Effector memory CD8-positive, alpha-beta T cell (primary cell): ENCODE measurements at places on chromosomes 7 and 10.

- no peak for DNase-seq
Observed at GRCh38 chr10:119614686-119615085, 17.9 kb upstream of the TIAL1 start.

GRCh38 chr7:139118234-139118804, 8.8 kb upstream of the ZC3HAV1 start:
- no peak for DNase-seq

- no peak for DNase-seq
Observed at GRCh38 chr10:124935946-124936345, 6.0 kb upstream of the ZRANB1 start.

- DNase-seq, result no peak
Observed at GRCh38 chr10:58017719-58018367, 249.9 kb downstream of the IPMK start.

DNA sequence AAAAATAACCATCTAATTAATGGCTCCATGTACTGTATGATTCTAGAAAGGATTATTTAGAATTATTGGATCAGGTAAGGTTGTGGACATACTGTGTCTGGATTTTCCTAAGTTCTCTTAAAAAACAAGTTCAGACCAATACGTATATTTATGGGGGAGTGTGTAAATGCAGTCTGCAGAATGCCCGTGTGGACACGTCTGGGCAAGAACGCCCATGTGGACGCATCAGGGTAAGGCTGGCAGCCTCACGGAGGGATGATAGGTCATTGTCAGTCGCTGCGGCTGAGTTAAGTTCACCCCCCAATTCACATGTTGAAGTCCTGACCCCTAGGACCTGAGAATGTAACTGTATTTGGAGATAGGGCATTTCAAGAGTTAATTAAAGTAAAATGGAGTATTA, 160.0 kb upstream of the SHH start:
- DNase-seq, result no peak

DNA sequence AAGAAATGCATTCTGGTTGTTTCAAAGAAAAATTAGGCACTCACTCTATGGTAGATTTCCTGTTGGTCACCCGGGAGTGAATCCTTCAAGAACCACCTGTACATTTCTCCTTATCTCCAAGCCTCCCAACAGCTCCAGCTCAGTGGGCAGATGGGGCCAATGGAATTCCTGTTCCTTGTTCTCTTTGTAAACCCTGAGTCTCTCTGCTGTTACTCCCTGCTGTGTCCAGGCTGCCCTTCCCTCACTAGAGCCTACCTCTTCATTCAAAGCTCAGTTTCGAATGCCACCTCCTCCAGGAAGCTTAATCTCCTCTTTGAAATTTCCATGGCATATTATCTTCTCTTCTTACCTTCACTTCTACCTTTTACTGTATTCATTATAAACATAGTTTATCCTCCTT, 3.5 kb upstream of the BMPER start:
- no peak for DNase-seq

- DNase-seq, result no peak
Observed at GRCh38 chr7:38448584-38449234, 175.3 kb upstream of the TARP start.

- no peak for DNase-seq
Observed at GRCh38 chr7:94067047-94067446, 62.9 kb upstream of the BET1 start.

DNA sequence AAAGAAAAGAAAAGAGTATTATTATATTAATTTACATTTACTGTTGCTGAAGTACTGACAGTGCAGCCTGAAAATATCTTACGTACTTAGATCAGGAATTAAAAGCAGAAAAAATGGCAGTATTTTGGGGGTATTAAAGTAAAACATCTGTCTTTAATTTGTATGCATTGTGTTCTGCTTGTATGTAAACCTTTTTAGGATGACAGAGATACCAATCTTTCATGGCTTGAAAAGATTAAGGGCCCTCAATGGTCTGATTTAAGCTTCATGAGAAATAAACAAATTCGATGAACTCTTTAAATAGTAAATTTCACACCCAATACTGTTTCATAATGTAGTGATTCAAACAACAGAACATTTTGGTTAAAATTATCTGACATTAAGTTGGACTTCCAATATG, 116.3 kb downstream of the MLLT10 start:
- no peak for DNase-seq

GRCh38 chr10:35341521-35341920, 5.2 kb downstream of the CCNY start:
- DNase-seq, result no peak

DNA sequence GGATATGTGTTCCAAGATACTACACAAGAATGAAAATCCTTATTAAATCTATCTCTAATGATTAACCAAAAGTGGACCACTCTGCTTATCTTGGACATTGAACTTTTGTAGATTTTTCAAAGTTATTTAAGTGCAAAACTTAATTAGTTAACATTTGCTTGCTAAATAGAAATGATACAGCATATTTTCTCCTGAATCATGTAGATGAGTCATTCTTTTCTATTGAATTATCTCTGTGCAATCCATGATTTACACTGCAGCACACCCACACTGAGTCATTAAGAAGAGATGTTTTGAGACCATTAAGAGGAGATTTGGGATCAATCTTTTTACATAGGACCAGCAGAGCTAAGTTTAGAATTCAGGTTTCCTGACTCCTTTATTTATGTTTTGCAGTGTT, 6.6 kb upstream of the ABCC2 start:
- no peak for DNase-seq

GRCh38 chr10:4351723-4352413, 474.1 kb upstream of the AKR1E2 start:
- DNase-seq, result no peak

- no peak for DNase-seq
Observed at GRCh38 chr10:91511549-91512330, 101.6 kb downstream of the HECTD2 start.

- DNase-seq, result no peak
Observed at GRCh38 chr10:13038391-13038790, 36.9 kb upstream of the CCDC3 start.

GRCh38 chr7:138354066-138354465, 106.0 kb upstream of the TRIM24 start:
- DNase-seq, result no peak

GRCh38 chr7:20470726-20471125, 140.0 kb downstream of the ITGB8 start:
- DNase-seq, result no peak

DNA sequence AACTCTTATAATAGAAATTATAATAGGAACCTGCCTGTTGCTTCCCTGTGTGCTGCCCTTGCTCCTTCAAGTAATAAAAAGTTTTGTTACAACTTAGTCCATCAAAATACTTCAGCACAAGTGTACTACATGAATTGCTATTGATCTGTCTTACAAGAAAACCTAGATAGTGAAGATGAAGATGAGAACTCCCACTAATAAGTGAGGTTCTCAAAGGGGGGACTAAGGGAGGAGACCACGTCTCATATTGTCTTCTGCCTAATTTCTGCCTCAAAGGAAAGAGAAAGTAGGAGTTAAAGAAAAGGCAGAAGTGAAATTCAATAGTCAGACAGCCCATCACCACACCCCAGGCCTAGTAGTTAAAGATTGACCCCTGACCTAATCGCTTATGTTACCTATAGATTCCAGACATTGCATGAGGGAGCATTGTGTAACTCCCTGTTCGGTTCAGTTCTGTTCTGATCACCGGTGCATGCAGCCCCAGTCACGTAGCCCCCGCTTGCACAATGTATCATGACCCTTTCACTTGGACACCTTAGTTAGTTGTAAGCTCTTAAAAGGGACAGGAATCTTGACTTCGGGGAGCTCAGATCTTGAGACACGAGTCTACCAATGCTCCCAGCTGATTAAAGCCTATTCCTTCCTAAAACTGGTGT, 18.2 kb upstream of the CHST3 start:
- DNase-seq, result no peak

GRCh38 chr7:75968561-75969001, 25.8 kb downstream of the TMEM120A start:
- no peak for DNase-seq

GRCh38 chr7:91356915-91357314, 92.7 kb downstream of the FZD1 start:
- DNase-seq, result no peak

- no peak for DNase-seq
Observed at GRCh38 chr10:116715341-116715740, 27.0 kb downstream of the HSPA12A start.

DNA sequence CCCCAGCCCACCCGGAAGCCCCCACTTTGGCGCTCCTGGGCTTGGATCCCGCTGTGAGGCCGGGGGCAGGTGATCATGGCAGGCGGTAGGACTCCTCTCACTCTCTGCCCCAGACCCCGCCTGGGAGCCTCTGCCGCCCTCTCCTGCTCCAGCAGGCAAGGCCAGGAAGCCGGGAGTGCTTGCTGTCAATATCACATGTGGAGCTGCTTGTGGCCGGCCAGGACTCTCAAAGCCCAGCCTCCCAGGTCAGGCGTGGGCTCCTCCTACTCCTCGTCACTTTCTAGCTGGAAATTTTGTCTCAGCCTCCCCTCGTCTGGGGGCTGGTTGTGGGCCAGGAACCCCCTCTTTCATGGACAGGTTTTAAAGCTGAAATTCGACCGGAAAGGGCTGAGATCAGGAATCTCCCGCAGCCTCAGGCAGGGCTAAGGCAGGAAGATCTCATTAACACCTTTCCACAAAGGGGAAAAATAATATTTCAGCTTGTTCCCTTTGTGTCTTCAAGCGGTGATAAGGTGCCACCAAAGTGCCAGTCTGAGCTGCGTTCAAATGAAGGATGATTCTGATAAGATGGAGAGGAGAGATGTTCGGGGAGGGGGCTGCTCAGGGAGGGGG, 273.6 kb upstream of the PODXL start:
- no peak for DNase-seq

DNA sequence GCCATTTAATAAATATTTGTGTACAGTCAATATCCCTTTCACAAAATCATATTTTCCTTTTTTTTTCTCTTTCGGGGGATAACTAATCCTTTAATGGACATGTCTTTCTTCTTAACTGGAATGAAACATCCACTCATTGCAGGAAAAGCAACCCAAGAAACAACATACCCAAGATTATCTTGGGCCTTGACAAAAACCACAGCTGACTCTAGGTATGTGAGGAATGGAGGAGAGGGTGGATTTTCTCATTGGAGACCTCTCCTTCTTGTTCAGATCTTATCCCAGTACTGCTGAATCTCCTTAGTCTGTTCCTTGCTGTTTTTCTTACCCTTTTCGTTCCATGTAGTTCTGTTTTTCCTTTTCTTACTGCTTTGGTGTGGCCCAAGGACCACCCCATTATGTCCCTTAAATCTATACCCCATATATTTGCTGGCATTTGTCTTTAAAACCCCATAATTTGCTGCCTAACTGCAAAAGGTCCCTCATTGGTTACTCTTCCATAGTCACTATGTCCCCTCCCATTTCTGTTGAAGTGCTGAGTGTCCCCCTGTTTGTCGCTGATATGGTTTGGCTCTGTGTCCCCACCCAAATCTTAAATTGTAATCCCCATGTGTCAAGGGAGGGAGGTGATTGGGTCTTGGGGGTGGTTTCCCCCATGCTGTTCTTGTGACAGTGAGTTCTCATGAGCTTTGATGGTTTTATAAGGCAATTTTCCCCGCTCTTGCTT, 6.8 kb upstream of the CDK6 start:
- no peak for DNase-seq

DNA sequence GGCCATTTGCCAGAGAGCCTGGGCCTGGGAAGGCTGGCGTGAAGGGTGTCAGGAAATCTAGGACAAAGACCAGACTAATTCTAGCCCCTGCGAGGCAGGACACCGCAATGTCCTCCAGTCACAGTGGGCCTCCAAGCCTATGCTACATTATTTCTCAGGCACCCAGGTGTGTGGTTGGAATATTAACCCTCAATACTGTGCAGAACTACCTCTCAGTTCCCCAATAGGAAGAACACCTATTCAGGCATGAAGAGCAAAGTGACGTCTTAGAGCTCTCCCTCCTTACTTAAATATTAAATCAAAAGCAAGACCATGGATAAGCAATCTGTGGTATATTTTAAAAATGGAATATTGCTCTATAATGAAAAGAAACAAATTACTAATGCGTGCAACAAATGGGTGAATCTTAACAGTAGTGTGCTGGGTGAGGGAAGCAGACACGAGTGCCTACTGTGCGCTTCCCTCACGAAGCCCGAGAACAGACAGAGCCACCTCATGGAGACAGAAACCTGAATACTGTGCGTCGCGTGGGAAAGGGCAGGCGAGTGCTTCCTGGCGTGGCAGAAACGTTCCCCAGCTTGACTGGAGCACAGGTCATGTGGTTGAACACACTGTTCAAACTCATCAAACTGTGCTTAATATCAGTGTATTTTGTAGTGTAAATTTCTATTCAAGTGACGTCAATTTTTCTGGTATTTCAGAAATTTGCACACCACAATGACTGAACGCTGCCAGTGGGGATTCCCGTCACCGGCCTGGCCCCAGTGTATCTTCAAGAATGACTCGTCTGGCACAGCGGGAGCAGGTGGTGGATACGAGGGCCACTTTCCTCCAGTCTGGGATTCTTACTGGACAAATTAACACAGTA, 15.5 kb upstream of the PTPRN2 start:
- DNase-seq, result no peak

DNA sequence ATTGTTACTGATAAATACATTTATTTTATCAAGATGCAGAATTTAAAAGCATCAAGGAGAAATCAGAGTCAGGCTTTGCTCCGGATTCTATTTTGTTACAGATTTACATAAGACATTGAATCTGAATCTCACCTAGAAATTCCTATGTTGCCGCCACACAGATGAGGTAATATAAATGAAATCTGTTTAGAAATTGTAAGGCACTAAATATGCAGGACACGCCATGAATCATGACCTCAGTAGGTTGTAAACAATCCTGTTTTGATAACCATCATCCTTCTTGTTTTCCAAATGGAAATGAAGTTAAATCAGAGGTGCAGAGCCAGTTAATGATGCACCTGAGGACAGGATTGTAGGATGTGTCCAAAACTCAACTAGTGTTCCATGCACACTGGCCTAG, 778.0 kb downstream of the MAGI2 start:
- DNase-seq, result no peak

DNA sequence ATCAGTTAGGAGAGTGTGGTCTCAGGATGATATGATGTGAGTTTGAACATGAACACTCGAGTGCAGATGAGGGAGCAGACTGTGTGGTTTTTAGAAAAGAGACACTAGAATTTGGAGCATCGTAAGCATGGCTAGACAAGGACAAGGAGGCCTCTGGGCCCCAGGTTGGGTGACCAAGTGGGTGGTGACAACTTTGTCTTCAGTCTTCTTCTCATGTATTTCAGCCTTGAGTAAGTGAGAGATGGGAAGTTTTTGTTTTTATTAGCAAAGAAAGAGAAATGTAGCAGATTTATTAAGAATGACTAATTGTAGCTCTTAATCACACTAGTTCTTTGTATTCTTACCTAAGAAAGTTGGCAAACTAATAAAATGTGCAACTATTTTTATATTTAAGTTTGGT, 16.3 kb downstream of the TES start:
- DNase-seq, result no peak

DNA sequence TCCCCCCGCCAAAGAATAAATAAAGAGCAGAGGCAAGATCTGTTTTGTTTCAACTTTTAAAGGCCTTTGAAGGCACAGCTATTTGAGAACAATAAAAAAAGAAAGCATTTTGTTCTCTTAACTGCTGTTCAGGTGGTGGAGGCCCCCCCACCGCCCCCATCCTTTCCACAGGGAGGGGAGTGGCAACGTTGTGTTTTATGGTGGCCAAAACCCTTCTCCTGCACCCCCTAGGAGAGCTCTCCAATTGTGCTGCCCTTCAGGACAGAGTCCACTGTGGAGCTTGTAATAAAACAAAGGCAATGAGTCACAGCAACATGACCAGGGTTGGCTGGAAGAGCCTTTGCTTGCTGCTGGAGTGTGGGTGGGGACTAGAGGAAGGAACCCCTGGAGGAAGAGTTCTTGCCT, 987.9 kb downstream of the KCNMA1 start:
- DNase-seq, result no peak

- no peak for DNase-seq
Observed at GRCh38 chr10:132064082-132064755, 1.5 kb upstream of the JAKMIP3 start.
